Thoracic aorta (tissue), 2 donors: ENCODE measurements at places on chromosomes 7 and 10. TPM values are rescaled to one million over a fixed set of nuclear protein-coding genes. Genes with fewer than 3 reads are reported as not detected.

The SAP25 gene
- total RNA-seq = 0.81 TPM

The ZPBP gene
- total RNA-seq = not detected

The ERV3-1 gene
- total RNA-seq = 21.8 TPM

The LRRN3 gene
- total RNA-seq = 3.0 TPM

The KIFBP gene
- 45.1 TPM for total RNA-seq

GRCh38 chr7:77808517-77808916 lies 9.9 kb downstream of the PHTF2 start:
- H3K4me1 ChIP-seq = peaks cover 12% of the 10 kb centered on the region
- no peaks in the 10 kb centered on the region for H3K36me3 ChIP-seq
- H3K27ac ChIP-seq = no peak overlapping the region
- no peak overlapping the region for H3K4me3 ChIP-seq

DNA sequence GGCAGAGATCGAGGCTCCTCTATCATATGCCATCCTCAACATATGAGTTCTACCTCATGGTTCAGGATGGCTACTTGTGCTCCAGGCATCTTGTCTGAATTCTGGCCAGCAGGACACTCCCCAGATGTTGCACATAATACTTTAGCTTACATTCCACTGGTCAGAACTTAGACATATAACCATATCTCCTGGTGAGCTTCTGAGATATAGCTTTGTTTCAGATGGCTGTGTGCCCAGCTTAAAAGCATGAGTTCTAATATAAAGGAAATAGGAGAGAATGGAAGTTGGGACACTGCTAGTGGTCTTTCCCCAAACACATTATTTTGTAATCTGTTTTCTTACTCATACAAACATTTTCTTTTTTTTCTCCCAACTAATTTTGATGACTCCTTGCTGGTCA lies 50.8 kb upstream of the IFRD1 start:
- DNase-seq = no peak
- no peaks in the 10 kb centered on the region for H3K36me3 ChIP-seq

DNA sequence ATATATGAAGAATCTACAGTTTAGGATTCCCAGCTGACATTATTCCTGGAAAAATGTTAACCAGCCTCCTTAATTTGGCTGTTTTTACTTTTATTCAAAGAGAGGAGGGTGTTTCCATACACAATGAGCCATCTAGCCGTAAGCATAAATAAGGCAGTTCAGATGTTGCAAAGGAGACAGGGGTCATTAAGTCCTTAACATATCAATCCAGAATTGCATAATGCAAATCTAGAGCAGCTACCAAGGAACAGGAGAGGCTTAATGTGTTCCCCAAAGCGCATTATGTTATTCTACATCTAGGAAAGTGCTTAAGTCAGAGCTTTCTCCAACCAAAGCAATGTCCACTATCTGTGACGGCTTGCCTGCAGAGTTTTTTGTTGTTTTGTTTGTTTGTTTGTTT lies 32.4 kb upstream of the TCF7L2 start:
- no peak for DNase-seq
- H3K36me3 ChIP-seq = no peaks in the 10 kb centered on the region
- no peaks in the 10 kb centered on the region for H3K4me1 ChIP-seq
- no peaks in the 10 kb centered on the region for H3K27me3 ChIP-seq
- no peak overlapping the region for H3K27ac ChIP-seq
- H3K4me3 ChIP-seq = no peak overlapping the region

DNA sequence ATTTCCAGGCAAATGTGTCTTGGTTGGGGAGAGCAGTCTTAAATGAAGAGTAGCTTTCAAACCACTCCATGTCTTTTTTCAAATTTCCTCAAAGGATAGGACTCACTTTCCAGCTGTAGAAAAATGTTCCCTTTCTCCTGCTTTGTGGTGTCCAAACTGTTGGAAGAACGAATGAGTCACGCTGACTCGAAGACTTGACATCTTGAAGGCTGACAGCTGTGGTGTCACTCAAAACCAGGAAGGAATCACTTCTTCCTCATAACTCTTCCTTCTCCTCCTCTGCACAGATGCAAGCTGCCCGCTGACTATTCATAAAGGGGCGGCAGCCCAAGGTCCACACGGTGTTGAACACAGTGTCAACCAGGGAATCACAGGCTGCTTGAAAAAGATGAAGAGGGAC lies 19.2 kb downstream of the PLA2G12B start:
- no peak overlapping the region for H3K27ac ChIP-seq
- no peaks in the 10 kb centered on the region for H3K4me1 ChIP-seq
- H3K36me3 ChIP-seq = no peaks in the 10 kb centered on the region
- no peak overlapping the region for H3K4me3 ChIP-seq

- no peak for DNase-seq
- peaks cover 5% of the 10 kb centered on the region for H3K4me1 ChIP-seq
- H3K36me3 ChIP-seq = no peaks in the 10 kb centered on the region
- no peaks in the 10 kb centered on the region for H3K27me3 ChIP-seq
- H3K27ac ChIP-seq = no peak overlapping the region
Observed at GRCh38 chr10:18005781-18006456, 54.2 kb downstream of the SLC39A12 start.
